ENCODE measurements at places on chromosomes 5 and 9.

DNA sequence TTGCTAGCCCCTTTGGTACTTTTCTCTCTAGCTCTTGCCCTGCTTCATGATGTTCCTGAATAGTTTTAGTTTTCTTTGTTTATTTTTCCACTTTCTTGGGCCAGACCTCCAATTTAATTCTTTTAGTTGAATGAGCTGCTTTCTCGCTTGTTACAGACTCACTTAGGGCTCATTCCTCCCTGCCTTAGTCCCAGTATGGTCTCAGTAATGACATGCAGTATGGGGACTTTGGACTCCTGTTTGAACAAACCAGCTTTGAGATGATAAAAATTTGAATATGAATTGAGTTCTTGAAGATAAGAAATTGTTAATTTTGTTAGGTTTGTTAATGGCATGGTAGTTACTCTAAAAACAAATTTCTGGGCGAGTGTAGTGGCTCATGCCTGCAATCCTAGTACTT is 284.8 kb upstream of the DMRT1 start:
- no peak for DNase-seq

DNA sequence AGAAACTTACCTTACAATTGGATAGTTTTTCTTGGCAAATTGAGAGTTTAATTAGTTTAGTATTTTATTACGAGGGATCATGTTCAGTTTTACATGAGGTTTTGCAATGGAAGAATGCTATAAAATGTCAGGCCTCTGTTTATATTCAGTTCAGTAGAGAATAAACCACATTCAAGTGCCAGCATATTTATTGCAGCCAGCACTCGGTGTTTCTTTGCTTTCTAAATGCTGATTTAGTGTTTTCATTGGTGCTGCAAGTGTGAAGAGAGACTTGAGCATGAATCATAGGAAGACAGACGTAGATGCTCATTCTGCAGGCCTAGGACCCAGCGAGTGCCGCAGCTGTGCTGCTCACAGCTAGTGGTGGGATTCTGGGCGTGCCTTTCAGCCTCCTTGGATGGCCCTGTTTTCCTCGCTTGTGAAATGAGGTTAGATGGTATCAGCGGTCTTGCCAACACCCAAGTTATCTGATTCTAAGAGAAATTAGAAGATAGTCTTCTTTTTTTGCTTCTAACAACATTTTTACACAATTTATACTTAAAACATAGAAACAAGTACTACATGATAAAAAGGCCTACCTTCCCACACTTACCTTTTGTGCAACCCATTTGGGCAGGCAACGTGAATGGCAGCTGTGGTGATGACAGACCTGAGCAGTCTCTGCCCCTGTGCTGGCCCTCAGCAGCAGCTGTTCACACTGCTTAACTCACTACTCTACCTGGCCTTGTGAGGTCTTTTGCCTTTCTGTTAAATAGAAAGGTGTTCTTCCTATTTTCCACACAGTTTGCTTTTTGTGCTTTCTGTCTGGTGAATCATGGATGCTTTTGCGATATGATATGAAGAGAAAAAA is 26.8 kb upstream of the TNFAIP8 start:
- DNase-seq, result no peak

DNA sequence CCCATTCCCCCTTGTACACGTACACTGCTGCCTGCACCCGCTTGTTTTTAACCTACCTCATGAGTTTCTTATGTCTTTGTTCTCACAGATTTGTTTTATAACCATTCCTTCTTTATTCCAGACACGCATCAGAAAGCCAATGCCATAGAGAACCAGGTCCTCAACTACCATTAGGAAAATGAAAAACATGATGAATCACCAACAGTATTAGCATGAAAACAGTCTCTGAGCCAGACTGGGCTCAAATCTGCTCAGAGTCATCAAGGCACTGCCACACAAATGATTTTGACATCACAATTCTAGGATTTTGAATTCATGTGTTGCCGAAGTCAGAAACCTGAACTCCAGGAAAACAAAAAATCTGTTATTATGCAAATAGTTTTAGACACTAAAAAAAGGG is 394.1 kb upstream of the GRIA1 start:
- DNase-seq, result no peak

- no peak for DNase-seq
Measured at GRCh38 chr5:78501411-78502352, 141.3 kb downstream of the SCAMP1 start.
